GM23248 (cell line): ENCODE measurements at places on chromosomes 2 and 18. TPM values are rescaled to one million over a fixed set of nuclear protein-coding genes. Genes with fewer than 3 reads are reported as not detected.

SLC23A3 gene
- polyA plus RNA-seq, result 0.24 and 0.58 TPM in 2 replicates

ITGB6 gene
- 0.05 TPM in 1 of 2 replicates, not detected in the other for polyA plus RNA-seq

IRS1 gene
- 8.4 and 9.1 TPM in 2 replicates for polyA plus RNA-seq

FARSB gene
- 40.3 and 42.5 TPM in 2 replicates for polyA plus RNA-seq

SH2D6 gene
- polyA plus RNA-seq, result 0.31 TPM in 1 of 2 replicates, not detected in the other

CD226 gene
- polyA plus RNA-seq, result 0.05 and 0.16 TPM in 2 replicates

GAREM2 gene
- 5.9 TPM in 2 replicates for polyA plus RNA-seq

STK17B gene
- polyA plus RNA-seq, result 13.1 and 13.7 TPM in 2 replicates

ADAM23 gene
- polyA plus RNA-seq, result 1.7 and 1.8 TPM in 2 replicates

IGFBP2 gene
- polyA plus RNA-seq, result 5.6 and 12.6 TPM in 2 replicates
